ENCODE measurements at places on chromosomes 1 and 21.

DNA sequence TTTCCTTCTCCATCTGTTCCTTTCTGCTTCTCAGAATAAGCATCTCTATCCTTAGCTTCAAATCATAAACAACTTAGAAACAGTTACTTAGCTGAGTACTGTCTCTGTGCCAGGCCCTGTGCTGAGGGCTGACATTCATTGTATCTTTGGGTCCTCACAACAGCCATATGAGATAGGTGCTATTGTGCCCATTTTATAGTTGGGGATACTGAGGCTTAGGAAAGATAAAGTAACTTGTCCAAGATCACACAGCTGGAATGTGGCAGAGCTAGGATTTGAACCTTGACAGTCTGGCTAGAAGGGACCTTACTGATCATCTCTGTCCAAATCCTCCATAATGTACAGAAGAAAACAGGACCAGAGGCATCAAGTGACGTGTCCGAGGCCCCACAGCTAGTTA lies 25.0 kb downstream of the CD247 start:
- DNase-seq, result no peak

- no peak for DNase-seq
Observed at GRCh38 chr1:151715726-151716404, 738 bp downstream of the CELF3 start.

- DNase-seq, result peak; percentile 93
Observed at GRCh38 chr21:16794950-16795349, 717.9 kb upstream of the CXADR start.

GRCh38 chr21:34498623-34499022 lies 13.4 kb downstream of the KCNE1 start:
- no peak for DNase-seq

DNA sequence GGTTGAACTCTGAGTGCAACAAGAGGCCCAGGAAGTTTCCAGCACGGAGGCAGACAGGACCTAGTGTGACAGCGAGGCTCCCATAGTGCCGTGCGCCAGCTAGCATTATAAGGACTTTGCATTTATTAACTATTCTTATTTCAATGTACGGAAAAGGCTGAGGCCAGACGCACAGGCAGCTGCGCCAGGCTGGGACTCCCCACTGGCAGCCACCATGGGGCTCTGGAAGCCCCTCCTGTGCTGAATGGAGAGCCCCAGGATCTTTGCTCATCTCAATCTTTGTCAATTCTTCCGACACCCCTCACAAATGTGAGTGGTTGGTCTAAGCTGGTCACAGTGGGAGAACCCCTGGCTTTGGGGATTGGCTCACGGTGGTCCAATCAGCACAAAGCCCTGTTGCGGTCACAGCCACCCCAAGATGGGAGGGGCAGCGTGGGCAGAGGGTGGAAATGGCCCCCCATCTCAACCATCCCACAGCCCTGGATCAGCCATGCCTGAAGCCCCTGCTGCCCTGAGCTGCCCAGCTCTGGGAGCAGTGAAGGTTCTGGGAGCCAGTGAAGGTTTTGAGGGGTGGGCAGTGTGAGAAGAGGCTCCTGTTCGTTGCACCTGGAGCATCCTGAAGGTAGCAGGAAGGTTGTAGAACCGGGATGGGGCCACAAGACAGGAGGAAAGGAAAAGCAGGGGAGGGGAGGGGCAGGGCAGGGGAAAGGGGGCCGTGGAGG lies 59.5 kb upstream of the ADARB1 start:
- DNase-seq, result no peak

DNA sequence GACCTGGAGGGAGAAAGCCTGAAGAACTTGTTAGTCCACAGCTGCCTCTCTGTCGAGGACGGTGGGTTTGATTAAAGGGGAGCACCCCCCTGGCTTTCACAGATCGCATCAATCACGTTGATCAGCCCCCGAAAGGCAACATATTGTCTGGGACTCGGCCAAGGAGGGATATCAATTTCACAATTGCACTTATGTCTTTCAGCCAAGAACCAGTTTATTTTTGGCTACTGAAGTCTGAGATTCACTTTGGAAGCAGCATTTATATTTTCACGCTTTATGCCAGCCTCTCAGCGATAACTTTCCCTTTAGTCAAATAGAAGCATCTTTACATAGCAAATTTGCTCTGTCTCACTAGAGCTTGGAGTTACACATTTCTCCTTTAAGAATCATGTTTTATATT lies 253.2 kb upstream of the RRP15 start:
- DNase-seq, result no peak

- no peak for DNase-seq
Observed at GRCh38 chr1:95744731-95745130, 510.7 kb downstream of the RWDD3 start.

DNA sequence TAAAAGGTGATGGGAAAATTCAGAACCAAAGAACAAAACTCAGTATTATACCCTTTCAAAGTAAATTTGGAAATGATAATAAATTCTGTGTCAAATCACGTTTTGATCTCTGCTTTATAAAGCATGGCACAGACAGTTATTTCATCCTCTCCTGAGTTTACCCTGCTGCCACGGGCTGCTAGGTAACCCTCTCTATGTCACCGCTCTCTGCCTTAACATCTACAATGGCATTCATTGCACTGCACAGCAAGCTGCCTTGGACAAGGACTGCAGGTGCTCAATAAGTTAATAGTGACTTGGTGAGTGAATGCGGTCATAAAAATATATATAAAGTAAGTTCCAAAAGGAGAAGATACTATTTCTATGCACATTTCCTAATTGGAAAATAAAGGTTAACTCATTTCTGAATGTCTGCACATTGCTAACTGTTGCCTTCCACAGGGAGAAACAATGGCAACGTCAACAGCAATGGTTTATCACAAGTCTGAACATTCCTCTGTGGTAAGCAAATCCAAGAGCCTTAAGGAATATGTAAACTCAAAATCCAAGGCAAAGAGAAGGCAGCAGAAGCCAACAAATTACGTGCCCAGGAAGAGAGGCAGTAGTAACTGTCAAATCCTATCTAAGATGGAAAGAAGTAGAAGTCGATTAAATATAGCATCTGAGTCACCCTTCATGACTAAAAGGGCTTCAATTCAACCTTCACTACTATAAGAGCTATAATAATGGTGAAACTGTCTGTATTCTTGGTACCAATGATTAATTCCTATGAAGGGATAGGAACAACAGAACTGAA lies 19.4 kb downstream of the FYB2 start:
- no peak for DNase-seq

DNA sequence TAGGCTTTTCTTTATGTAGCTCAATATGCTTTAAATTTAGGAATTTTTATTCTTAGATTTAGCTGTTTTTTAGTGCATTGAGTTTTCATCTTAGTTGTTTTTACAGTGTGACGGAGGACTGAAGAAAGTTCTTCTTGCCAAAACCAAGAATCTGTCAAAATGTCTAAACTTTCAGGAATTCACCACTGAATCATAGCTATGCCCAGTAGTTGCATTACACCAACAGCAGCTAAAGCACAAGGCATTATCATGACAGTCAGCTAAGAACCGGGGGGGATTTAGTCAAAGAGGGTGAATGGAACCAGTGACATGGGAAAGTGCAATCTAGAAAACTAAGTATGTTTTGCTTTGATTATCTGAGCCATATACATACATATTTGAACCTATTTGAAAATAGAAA lies 6.5 kb upstream of the C1orf146 start:
- peak; percentile 68 for DNase-seq

- DNase-seq, result no peak
Observed at GRCh38 chr1:44543064-44543744, 131.1 kb downstream of the TMEM53 start.
